ENCODE measurements at places on chromosomes 12 and 14. TPM values are rescaled to one million over a fixed set of nuclear protein-coding genes. Genes with fewer than 3 reads are reported as not detected.

CEBPE gene
- total RNA-seq, result not detected

M6PR gene
- 97.7 TPM for total RNA-seq

PTPRO gene
- 1.0 TPM for total RNA-seq

GZMH gene
- 0.80 TPM for total RNA-seq

OTX2 gene
- total RNA-seq, result not detected

KIF26A gene
- total RNA-seq, result 3.6 TPM

OR6C2 gene
- total RNA-seq, result not detected

CLEC14A gene
- 10.2 TPM for total RNA-seq

ASCL1 gene
- not detected for total RNA-seq

KCNK10 gene
- total RNA-seq, result not detected

CELA1 gene
- total RNA-seq, result not detected

SLC17A8 gene
- total RNA-seq, result 0.08 TPM

JPH4 gene
- 9.2 TPM for total RNA-seq

HOXC11 gene
- 1.1 TPM for total RNA-seq

INTS13 gene
- 17.5 TPM for total RNA-seq

FGF6 gene
- not detected for total RNA-seq

DUSP6 gene
- total RNA-seq, result 34.4 TPM

CCDC198 gene
- 0.05 TPM for total RNA-seq

APOF gene
- total RNA-seq, result not detected

CFAP251 gene
- total RNA-seq, result 3.8 TPM

TSHR gene
- 0.23 TPM for total RNA-seq

CACNA2D4 gene
- 2.8 TPM for total RNA-seq

ANKRD33 gene
- total RNA-seq, result not detected

KIF5A gene
- 0.28 TPM for total RNA-seq

BHLHE41 gene
- 35.2 TPM for total RNA-seq

RPS6KA5 gene
- total RNA-seq, result 8.4 TPM

TEAD4 gene
- 7.7 TPM for total RNA-seq

MAP3K9 gene
- total RNA-seq, result 0.95 TPM

EGLN3 gene
- 2.4 TPM for total RNA-seq

TAS2R8 gene
- total RNA-seq, result not detected

Measured in ovary (tissue), 10 donors.